M059J (cell line): ENCODE measurements at places on chromosomes 7 and 10.
A peak's percentile ranks its signal among the peaks of the same experiment; 100 is the strongest.

- peak; percentile 77 for DNase-seq
Measured at GRCh38 chr10:17643339-17643754, 604 bp upstream of the STAM start.

DNA sequence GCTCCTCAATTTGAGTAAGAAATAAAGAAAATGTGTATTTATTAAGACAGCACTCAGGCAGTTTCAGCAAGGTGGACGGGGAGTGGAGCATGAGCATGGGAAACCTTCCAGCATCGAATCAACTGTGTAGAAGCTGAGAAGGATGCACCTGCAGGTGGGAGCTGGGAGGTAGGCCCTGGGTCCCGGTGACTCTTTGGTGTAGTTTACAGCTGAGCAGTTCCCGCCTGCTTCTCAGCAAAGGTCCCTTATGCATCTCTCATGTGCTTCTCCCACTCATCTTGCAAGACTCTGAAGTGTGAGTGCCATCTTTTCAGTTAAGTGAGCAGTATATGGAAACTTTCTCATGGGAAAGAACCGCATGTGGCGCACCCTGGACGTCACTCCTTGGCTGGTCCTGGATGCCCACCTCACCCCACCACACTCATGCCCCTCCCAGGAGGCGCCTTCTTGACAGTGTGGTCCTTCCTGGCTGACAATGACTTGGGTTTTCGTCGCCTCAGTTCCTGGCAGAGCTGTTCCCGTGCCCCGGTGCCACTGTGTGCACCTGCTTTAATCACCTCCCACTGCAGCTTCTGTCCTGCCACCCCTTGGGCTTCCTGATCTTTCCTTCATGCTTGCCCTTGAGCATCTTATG lies 19.8 kb upstream of the PURB start:
- DNase-seq = no peak

- DNase-seq = no peak
Measured at GRCh38 chr10:80397014-80397413, 11.3 kb upstream of the PRXL2A start.

- no peak for DNase-seq
Measured at GRCh38 chr10:30550967-30551815, 78.4 kb downstream of the LYZL2 start.

GRCh38 chr7:148729984-148730733 lies 31.5 kb downstream of the CUL1 start:
- DNase-seq = peak; percentile 81

DNA sequence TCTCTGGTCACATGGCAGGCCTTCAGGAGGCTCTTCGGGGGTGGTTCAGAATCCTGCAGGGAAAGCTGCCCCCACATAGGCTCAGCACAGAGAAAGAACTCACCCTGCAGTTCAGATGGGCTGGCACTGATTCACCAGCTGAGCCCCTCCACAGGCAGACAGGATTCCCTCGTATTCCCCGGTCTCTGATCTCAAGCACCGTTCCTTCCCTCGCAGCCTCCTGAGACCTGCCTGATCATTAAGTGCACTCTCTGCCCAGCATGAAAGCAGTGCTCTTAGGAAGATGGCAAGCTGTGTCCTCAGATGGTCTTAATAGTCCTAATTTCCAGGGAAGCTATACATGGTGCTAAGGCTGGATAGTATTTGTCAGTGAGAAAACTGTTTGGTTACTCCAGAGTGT lies 78.2 kb upstream of the NPS start:
- DNase-seq = no peak

GRCh38 chr7:17580141-17580540 lies 281.7 kb downstream of the AHR start:
- DNase-seq = peak; percentile 80

GRCh38 chr7:102045681-102046372 lies 228.4 kb downstream of the CUX1 start:
- DNase-seq = no peak

- DNase-seq = no peak
Measured at GRCh38 chr10:30967650-30968410, 63.8 kb downstream of the ZNF438 start.

DNA sequence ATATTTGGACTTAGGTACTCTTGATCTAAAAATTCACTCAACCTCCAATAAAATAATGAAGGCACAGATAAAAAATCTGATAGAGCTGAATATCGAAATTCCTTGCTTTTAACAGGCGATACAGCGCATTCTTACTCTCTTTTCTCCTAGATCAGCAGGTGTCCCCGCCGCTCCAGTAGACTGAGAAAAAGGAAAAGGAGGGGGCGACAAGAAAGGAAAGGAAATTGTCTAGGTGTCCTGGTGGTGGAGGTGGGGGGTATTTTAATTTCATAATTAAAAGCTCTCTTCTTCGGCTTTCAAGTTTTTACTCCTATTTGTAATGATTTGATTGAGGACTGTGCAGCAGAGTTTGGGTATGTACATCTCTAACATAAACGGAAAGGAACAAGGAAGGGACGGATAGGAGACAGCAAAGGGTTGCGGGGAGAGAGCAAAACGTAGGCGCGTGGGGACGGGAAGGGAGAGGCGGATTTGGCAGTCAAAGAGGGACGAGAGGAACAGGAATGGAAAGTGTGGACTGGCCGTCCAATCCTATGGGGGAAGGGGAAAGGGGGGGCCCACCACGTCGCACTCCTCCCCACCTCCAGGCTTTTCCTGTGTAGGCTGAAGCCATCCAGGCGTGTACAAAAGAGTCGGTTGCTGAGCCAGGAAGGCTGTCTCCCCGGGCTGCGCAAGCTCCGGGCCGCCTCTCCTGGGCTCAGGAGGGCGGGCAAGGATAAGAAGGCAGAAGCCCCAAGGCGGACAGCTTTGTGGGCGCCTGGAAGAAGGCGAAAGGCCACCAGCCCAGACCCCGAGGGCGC lies 875 bp upstream of the HECTD2 start:
- peak; percentile 85 for DNase-seq

DNA sequence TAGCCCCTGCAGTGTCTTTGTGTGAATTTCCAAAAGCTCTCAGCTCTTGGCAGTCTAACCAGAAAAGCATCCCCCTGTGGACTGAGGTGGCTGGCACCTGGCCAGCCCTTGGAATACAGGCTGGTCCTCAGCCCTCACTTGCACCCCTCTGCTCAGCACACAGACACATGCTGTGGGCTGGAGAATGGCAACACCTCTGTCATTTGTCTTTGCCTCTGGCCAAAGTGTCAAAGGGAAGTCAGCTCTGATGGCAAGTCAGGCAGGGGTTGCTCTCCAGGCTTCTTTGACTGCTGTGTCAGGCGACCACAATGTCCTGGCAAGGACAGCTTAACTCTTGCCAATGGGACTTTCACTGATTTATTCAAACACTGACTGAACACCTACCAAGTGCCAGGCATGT lies 724.8 kb downstream of the INHBA start:
- peak; percentile 8 for DNase-seq

DNA sequence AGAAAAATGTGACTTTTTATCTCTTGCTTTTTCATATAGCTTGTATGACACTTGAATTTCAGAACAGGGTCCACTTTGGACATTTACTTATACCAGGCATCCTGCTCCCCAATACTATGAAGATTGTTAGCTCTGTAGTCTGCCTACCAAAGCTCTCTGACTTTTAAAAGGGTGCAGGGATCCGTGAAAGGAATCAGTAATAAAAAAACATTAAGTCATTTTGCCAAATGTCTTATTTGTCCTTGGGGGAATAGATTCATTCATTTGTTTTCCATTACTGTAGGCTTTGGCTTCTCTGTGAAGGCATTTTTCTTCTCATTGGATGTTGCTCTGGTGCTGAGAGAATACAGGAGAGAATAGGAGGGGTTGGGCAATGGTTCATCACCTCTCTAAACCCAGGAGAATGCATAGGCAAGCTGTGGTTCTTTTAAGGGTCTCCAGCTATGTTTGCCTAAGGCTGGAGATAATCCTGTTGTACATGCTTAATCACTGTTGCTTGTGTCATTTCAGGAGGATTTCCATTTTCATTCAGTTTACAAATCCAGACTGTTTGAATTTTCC lies 103.5 kb downstream of the SRI start:
- DNase-seq = no peak

GRCh38 chr7:30804078-30804661 lies 33.0 kb downstream of the MINDY4 start:
- DNase-seq = peak; percentile 96

- no peak for DNase-seq
Measured at GRCh38 chr7:91835091-91835825, 45.2 kb downstream of the MTERF1 start.

- no peak for DNase-seq
Measured at GRCh38 chr7:36925207-36925606, 200.9 kb upstream of the AOAH start.

GRCh38 chr7:13201628-13202027 lies 514.2 kb downstream of the ARL4A start:
- DNase-seq = no peak

DNA sequence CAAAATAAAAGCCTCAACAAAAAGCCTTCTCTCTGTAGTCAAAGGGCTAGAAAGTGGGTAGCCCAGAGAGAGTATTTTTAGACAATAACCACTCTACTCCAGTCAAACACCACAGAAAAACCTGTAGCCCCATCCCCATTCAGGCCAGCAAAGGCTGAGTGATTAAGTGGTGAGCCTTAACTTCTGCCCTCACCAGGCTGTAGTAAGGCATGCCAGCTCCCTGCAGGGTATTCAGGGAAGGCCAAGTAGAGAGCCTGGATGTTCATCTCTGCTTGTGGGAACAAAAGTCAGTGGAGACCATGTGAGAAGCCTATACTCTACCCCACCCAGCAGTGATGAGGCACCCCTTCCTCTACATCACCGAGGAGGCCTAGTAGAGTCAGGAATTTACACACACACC lies 51.2 kb downstream of the HIF1AN start:
- DNase-seq = no peak

- peak; percentile 55 for DNase-seq
Measured at GRCh38 chr10:24685958-24686540, 37.6 kb downstream of the ARHGAP21 start.

DNA sequence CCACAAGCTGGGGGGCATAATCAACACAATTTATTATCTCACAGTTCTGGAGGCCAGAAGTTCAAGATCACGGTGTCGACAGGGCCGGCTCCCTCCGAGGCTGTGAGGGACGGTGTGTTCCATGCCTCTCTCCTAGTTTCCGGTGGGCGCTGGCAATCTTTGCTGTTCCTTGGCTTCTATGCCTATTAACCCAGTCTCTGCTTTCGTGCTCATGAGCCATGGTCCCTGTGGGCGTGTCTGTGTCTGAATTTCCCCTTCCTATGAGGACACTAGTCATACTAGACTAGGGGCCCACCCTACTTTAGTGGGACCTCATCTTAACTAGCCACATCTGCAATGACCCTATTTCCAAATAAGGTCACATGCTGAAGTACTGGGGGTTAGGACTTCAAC lies 29.4 kb downstream of the HIPK2 start:
- DNase-seq = no peak

DNA sequence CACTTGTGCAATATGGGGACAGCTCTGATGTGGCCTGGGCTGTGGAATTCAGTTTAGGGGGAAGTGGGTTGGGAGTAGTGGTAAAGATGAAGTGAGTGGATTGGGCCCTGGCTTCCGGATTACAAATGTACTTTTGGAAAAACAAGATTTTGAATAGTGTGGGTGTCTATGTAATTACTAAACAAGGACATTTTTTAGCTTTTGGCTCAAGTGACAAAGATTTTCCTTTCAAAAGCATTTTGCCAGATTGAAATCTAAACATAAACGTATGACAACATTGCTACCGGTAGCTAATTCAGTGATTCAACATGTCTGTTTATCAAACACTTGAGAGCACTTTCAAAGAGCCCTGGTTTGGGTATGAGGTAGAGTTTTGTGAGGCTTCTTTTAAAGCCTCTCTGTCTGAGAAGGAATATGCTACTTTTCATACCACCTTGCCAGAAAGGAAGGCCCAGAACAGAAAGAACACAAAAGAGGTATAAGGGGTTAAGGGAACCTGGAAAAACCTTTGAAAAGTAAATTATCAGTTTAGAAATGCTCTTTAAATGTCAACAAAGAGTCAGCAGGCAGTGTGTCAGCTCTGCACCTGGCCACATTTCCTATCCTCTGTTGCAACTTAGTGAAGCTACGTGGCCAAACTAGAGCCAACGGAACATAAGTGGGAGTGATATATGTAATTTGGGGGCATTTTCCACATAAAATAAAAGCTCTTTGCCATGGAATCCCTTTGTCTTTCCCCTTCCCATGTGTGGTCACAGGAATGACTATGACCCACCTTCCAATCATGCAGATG lies 516.1 kb downstream of the NRG3 start:
- no peak for DNase-seq

DNA sequence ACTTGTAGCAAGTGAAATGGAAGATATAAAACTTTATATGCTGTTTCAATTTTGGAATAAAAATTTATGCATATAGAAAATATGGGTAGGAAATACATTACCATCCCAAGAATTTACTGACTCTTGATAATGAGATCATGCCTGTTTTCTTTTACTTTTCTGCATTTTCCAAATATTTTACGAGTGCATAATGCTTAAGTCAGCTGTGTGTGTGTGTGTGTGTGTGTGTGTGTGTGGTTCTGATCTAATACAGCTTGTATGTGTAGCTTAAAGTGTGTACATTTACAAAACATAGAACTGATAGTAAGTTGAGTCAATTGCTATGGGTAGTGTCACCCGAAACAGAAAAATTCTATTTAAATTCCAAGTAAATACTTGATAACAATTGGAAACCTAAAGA lies 315.9 kb upstream of the LRRN3 start:
- no peak for DNase-seq

DNA sequence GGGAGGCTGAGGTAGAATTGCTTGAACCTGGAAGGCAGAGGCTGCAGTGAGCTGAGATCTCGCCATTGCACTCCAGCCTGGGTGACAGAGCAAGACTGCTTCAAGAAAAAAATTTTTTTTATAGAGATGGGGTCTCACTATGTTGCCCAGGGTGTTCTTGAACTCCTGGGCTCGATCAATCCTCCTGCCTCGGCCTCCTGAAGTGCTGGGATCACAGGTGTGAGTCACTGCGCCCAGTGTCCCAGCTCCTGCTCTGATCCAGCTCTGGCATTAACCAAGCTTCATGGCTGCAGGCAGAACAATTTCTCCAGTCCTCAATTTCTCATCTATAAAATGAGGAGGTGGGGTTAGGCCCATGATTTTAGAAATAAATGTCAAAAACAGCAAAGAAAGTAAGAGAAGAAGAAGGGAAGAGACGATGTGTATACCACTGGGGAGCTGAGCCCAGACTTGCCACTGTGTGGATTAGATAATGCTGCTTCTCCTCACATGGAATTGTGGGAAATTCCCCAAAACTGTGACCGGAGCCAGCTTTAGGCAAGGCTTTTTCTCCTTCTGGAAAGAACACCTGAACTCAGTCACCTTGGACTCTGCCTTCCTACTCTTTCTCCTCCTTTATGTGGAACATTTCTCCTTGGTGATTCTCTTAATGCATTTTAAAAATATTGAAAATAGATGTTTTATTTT lies 25.5 kb downstream of the IL15RA start:
- DNase-seq = no peak

DNA sequence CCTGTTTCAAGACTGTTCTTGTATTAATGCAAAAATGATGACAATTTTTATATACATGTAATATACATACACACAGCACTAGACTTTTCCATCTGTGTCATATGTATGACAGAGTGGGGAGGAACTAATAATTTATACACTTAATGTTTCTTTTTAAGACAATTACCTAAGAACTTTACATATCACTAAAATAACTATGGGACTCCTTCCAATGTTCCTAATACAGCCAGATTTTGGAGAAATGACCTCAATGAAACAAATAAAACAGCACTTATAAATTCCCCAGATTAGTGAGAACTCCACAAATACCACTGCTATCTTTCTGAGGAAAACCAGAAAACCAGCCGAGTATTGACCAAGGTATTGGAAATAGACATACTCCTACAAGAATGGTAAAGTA lies 199.4 kb downstream of the ELMO1 start:
- DNase-seq = no peak

- peak; percentile 84 for DNase-seq
Measured at GRCh38 chr7:42198974-42199668, 37.9 kb downstream of the GLI3 start.
